ENCODE measurements at places on chromosomes 6 and 20. TPM values are rescaled to one million over a fixed set of nuclear protein-coding genes. Genes with fewer than 3 reads are reported as not detected.

GRCh38 chr6:24721461-24722215 lies 2.7 kb upstream of the C6orf62 start:
- H3K36me3 ChIP-seq: no peaks in the 10 kb centered on the region
- peaks cover 6% of the 10 kb centered on the region for H3K4me1 ChIP-seq
- H3K4me3 ChIP-seq: peak overlapping the region; percentile 21
- peak; percentile 91 for DNase-seq
- no peaks in the 10 kb centered on the region for H3K27me3 ChIP-seq
- H3K27ac ChIP-seq: peak overlapping the region; percentile 91

Gene FGD2
- 2.5 TPM for total RNA-seq

- H3K36me3 ChIP-seq: no peaks in the 10 kb centered on the region
- peaks cover 38% of the 10 kb centered on the region for H3K4me1 ChIP-seq
- no peak overlapping the region for H3K27ac ChIP-seq
- no peaks in the 10 kb centered on the region for H3K27me3 ChIP-seq
- H3K4me3 ChIP-seq: no peak overlapping the region
Observed at GRCh38 chr6:41647061-41647511, 8.8 kb downstream of the MDFI start.

Gene GPR6
- not detected for total RNA-seq
